Hepatocyte (in vitro differentiated cells): ENCODE measurements at places on chromosomes 13 and 19.

GRCh38 chr19:14977128-14977527 lies 2.5 kb downstream of the SLC1A6 start:
- DNase-seq: no peak

DNA sequence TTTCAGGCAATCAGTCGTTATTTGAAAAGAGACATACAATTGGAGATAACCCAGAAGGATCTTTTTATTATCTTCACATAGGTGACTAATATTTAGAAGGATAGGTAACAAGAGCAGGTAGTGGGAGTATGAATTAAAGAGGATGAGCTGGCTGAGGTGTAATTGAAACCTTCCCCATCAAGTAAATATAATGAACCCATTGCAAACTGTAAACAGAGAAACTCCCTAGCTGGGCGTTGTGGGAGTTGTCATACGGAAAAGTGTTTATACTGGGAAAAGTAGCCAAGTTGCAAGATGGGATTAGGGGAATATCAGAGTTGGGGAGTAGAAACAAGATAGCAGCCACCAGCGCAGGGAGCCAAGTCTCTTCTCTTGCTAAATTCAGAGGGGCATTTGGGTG lies 448.4 kb downstream of the COG6 start:
- DNase-seq: no peak

DNA sequence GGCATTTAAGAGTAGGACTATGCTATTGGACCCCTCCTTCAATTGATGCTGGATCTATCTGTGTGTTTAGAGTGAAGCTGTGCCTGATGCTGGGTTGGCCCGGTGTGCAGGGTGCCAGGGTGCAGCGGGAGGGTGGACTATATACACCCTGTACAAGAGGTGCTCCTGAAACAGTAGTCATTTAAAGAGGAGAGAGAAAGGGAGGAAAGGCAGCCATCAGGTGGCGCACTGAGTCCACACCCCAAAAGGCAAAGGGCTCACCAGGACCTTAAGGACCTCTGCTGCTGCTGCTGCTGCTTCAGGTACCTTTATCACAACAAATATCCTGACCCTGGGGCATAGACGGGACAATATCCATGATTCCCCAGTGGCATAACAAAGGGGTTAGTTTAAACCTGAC lies 39.4 kb downstream of the ZNF136 start:
- no peak for DNase-seq

DNA sequence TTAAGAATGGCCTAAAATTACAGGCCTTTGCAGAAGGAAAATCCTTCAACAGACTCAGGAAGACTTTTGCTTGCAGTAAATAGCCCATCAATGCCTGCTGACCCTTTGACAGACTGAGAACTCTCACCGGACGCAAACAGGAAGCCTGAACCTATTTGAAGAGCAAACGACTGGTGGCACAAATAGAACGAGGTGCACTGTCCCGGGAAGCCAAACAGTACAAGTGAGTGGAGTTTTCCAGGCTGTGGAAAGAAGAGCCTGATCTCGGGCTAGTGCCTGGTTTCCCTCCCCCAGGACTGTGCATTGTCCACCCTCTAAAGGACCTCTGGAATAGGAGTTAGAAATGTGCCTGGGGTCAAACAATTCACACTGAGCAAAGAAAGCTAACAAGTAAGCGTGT lies 165.5 kb downstream of the FGF14 start:
- DNase-seq: no peak
